ENCODE measurements at places on chromosomes 16 and 17.

- no peak for DNase-seq
Measured at GRCh38 chr16:11957591-11958395, 7.2 kb upstream of the TNFRSF17 start.

DNA sequence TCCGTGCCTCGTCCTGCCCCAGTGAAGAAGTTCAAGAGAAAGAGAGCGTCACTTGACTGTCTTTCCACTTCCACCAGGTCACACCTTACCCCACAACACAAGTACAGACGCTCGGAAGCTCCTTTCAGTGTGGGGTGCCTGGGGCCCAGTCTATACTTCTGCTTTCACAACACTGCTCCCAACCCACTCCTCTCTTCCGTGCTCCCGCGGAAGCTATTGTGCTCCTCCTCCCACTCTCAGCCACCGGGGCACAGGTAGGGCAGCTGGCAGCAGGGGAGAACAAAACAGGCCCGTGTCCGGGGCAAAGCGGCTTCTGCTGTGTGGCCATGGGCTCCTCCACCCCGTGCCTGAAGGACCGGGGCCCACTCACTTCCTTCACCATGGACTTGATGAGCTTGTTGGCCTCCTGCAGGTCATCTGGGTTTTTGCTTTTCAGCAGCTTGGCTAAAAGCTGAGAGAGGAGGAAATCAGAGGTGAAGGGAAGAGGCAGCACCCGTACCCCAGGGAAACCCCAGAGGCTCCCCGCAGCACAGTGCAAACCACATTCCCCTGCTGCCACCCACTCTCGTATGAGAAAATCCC, 18.9 kb downstream of the GGA3 start:
- DNase-seq, result no peak

DNA sequence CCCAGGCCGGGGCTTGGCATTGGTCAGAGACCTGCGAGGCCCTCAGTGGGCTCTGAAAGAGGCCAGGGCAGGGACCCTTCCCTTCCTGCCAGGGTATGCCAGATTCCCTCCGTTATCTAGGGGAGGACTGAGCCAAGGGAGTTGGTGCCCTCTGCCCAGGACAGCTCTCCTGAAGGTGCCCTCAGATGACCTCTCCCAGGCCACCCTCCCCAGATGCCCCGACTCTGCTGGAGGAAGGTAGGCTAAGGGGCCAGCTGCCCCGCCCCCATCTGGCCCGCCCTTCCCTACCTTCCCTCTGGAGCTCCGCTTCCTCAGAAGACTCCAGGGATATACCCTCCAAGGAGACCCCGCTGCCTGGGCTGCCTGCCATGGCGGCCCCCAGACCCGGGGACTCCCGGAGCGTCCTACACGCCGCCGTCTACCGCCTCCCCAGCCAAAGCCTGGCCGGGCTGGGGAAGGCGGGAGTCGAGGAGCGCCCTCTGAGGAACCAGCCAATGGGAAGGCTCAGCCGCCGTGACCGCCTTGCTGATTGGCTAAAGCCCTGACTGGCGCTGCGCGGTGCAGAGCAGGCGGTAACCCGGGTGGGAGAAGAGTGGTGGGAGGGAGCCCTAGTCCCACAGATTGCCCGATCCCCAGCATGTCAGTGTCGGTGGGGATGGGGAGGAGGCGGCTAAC, 7.0 kb downstream of the MPP2 start:
- peak; percentile 98 for DNase-seq

DNA sequence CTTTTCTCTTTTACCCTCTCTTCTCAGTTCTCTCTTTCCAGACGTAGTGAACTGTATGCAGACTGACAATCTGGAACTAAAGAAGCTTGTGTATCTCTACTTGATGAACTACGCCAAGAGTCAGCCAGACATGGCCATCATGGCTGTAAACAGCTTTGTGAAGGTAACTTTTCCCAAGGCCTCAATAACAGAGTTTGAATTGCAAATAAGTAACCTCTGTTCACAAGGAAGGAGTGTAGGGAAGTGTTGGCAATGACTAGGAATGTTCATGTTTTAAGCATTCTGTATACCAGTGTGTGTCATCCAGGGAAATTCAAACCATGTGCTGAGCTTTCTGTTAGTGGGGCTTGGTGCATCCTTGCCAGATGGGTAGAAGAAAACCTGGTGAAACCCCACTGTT, 18.6 kb downstream of the AP2B1 start:
- DNase-seq, result peak; percentile 84

GRCh38 chr17:77210331-77210730, 69.6 kb downstream of the SEC14L1 start:
- DNase-seq, result no peak

GRCh38 chr17:41865596-41865893, 322 bp upstream of the KLHL11 start:
- DNase-seq, result no peak

DNA sequence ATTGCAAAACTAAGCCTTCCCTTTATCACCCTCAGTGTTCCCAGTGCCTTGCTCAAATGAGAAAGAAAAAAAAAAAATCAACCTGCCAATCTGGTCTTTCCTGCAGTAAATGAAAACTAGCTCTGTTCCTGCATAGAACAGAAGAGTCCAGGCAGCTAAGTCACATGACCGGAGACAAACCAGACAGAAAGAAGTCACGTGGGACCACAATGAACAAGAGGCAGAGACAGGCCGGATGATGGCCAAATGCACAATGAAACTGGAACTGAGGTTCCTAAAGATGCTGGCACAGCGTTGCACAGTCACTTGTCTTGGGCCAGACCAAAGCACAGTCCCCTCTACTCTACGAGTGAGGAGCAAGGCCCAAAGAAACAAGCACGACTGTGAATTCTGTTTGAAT, 172.5 kb downstream of the GRIN2A start:
- DNase-seq, result no peak

DNA sequence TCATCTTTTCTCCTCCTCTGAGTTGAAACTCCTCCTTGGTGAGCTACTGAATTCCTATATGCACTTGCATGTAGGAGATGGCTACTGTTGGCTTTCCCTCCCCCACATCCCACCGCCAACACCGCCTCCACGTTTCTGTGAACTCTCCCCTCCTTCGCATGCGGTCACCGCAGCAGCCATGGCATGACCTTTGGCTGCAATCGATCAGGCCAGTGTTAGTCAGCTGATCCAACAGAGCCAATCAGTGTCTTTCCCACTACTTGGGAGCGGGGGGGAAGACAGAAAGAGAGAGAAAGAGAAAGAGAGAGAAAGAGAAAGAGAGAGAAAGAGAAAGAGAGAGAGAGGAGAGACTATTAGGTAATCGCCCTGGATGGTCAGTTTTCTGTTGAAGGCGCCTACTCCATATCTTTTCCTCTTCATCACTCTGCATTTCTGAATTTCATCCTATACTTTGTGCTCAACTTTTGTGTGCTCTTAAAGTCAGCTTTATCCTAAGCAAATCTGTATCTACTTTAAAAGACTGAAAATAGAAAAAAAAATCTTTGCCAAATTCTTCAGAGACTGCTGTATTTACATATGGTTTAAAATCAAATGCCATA, 22.7 kb downstream of the ASGR1 start:
- DNase-seq, result no peak

DNA sequence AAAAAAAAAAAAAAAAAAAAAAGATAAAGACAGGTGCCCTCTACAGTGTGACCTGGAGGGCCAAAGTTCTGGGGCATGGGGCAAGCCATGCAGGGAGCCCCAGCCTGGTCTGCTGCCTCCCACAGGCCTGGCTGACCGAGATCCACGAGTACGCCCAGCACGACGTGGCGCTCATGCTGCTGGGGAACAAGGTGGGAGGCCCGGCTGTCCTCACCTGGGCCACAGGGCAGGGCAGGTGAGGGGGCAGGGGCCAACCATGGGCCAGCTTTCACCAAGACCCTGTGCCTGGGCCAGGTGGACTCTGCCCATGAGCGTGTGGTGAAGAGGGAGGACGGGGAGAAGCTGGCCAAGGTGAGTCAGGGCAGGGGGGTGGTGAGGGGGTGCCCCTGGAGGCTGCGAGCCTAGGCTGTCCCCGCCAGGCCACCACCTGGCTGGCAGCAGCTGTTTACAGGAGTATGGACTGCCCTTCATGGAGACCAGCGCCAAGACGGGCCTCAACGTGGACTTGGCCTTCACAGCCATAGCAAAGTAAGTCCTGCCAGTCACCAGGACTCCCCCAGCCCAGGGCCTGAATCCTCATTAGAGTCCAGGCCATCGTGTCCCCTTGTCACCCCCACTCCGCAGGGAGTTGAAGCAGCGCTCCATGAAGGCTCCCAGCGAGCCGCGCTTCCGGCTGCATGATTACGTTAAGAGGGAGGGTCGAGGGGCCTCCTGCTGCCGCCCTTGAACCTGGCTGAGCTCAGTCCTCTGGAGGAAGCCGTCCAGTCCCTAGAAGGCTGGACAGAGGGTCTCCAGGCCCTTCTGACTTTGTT, 2.7 kb upstream of the TRAF7 start:
- no peak for DNase-seq

GRCh38 chr16:52742052-52742451, 195.1 kb upstream of the TOX3 start:
- no peak for DNase-seq

DNA sequence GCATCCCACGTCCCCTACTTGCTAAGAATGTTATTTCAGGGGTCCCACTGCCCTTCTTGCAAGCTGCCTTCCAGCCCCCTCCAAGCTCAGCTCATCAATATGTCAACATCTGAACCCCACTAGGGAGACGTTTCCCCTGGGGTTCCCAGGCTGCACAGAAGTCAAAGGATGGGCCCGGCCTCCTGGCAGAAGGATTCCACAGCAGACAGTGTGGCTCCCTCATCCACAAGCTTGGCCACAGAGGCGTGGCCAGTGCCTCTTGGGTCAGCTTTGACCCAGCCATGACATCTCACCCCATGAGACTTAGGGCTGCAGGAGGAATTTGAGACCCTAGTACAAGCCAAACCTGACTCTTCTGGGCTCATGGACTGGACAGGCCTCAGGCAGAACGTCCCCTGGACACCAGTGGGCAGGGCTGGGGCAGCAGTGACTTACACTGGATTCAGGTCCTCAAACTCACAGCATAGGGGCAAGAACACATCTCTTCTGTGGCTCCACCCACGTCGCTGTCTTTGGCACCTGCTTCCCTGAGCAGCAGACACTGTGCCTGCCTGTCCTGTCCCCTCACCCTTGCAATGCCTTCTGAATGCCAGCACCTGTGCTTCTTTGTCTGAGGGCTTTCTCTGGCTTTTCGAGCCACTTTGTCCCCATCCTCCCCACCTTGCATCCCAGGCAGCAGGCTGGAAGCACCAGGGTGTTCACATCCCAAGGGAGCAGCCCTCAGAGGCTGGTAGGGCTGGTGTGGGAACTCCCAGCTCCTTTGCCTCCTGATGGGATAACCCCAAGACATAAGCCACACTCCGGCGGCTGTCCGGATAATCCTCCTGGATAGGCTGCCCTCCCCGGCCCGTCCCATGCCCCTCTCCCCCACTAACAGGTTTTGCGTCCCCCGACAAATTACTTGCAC, 56.0 kb upstream of the ENPP7 start:
- no peak for DNase-seq

GRCh38 chr17:337866-338265, 14.7 kb downstream of the RPH3AL start:
- DNase-seq, result no peak

DNA sequence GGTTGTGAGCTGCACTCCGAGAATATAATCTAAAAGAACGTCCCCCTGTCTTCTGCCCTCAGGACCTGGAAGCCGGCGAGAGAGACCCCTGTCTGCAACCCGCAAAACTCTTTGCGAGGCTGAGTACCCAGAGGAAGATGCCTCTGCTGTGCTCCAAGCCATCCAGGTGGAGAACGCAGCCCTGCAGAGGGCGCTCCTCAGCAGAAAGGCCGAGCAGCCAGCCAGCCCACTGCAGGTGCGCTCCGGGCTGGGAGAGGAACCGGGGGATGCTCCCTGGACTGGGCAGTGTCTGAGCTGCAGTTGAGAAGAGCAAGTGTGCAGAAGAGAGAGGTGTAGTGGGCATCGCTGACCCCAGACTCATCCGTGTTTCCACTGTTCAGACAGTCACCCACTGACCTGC, 148.3 kb downstream of the KATNIP start:
- DNase-seq, result no peak

- no peak for DNase-seq
Measured at GRCh38 chr16:21659124-21659523, 4.6 kb upstream of the OTOA start.

GRCh38 chr17:58282442-58282841, 1.7 kb upstream of the MPO start:
- DNase-seq, result no peak

DNA sequence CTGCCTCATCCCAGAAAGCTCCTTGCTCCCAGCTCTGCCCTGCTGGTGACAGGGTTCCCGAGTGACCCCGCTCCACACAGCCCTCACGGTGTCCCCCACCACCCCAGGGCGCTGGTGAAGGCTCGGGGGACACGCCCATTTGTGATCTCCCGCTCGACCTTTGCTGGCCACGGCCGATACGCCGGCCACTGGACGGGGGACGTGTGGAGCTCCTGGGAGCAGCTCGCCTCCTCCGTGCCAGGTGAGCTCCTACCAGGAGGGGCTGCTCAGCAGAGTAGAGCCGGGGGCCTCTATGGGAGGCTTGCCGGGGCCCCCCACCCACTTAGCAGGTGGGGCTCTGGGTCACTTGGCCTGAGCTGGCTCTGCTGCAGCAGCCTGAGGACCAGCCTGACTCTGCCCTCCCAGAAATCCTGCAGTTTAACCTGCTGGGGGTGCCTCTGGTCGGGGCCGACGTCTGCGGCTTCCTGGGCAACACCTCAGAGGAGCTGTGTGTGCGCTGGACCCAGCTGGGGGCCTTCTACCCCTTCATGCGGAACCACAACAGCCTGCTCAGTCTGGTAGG, 11.2 kb downstream of the GAA start:
- DNase-seq, result no peak

DNA sequence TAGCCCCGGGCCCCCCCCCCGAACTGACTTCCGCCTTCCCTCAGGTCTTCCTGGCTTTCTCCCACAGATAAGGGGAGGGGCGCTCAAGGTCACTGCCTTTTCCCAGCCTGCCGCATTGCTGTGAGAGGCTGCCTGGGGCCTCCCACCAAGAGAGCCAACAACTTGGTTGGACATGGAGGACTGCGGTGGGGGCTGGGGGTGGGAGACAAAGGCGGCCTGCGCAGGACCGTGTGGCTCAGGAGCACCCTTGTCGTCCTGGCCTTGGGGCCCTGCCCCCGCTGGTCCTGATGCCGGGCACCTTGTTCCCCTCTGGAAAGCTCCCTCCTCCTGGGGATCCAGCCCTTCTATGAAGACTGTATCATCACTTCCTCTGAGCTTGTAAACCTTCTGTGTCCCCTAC, 105.6 kb upstream of the FOXF1 start:
- no peak for DNase-seq

DNA sequence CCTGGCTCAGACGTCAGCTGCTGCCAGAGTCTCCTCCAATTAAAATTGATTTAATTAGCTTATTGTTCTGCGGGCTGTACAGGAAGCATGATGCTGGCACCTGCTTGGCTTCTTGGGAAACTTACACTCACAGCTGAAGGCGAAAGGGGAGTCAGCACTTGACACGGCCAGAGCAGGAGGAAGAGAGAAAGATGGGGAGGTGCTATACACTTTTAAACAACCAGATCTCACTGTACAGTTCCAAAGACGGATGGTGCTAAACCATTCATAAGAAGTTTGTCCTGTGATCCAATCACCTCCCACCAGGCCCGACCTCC, 1.4 kb upstream of the PRDM7 start:
- no peak for DNase-seq

DNA sequence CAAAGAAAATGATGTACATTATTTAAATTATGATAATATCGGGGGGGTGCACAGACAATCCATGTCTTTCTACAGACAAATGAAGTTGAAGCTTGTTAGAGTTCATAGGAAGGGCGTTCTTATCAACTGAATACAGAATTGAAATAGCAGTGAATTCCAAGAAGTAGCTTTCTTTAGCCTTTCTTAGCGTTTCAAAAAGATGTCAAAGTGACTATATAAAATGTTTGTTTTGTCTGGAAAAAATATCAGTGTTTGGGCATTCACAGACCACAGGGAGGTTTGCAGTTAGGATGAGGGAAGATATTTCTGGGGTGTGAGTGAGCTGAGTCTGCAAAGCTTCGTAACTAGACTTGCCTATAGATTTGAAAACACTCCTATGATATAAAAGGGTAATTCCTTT, 55.0 kb downstream of the STX8 start:
- DNase-seq, result no peak

Data from AG20443 (cell line).